ENCODE measurements at places on chromosomes 2 and 18.

DNA sequence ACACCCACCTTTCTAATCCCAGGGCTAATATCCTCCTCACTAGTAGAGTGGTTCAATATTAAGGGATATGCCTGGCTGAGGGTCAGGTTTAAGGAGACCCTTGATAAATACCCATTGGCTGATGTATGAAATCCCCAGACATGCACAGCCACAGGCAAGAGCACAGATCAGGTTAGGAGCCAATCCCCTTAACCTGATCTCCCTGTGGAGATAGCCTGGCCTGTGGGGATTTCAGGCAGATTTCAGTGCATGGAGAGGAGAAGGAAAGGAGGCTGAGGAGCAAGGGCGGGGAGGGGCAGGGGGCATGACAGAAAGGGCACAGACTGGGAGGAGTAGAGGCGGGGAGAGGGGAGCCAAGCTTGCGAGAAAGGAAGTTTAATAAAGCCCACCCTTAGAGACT, 129.0 kb downstream of the LOXHD1 start:
- no peak for DNase-seq

DNA sequence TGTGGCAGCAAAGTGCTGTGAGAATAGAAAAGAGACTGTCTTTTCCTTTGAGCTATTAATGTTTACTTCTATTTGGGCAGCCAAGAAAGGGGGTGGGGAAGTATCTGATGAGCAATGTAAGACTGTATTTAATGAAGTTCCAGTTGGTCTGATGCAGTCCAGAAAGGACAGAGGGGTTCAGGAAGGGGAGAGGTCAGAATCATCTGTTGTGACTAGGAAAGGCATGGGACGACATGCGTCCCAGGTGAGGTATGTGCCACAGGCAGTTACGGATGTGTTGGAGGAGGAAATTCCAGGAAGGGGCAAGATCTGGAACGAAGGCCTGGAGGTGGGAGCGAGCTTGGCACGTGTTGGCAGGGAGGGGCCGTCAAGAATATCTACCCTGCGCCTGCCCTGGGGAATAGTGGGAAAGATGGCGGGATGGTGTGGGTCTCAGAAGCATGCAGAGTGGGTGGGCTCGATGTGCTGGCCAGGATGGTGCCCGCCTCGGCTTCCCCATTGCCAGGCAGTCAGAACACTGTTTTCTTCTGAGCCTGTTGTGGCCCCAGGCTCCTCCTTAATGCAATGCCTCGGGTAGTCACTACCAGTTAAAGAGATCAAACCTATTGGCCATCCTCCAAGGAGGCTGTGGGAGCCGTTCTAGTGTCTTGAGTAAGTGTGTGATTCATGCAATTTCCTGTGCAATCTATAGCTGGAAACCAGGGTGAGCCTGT, 57.8 kb upstream of the TXNDC2 start:
- DNase-seq: no peak

DNA sequence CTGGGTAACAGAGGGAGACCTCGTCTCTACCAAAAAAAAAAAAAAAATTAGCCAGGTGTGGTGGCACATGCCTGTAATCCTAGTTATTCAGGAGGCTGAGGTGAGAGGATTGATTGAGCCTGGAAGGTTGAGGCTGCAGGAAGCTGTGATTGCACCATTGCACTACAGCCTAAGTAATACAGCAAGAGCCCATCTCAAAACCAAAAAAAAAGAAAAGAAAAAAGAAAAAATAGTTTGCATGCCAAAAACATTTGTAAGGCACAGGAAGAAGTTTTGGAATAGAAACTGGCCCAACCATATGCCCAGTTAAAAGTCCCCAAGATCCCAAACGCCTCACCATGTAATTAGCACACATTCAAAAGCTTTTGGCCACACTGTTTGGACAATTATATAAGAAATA, 13.4 kb upstream of the ACOXL start:
- no peak for DNase-seq

DNA sequence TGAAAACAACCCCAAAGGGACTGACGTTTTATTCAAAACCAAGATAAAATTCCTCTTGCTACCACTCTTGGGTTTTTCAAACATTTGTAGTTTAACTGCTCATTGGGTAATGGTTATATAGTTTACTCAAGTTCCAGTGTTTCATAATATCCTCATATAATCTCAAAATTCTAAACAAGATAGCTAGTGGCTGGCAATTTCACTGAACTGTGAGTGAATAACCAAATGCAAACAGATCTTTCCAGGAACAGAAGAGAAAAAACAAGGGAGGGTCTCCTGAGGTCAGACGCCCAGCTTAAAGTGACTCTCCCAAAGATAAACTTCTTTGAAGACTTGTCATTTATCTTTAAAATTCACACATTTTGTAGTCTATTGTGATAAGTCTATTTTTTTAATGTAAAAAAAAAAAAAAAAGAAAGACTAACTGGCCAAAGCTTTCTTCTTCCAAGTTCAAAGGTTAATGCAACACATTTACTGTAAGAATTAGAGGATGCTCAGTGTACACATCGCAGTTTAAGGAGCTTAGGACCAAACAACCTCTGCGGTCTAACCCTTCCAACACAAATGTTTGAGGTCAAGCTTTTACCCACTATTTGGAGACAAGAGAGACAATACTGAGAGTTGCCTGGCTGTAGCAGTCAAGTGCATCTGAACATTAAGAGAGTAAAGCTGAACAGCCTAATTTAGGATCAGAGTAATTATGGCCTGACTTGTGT, 26.6 kb downstream of the LPIN2 start:
- DNase-seq: no peak

- DNase-seq: no peak
Measured at GRCh38 chr18:34364699-34365098, 140.0 kb upstream of the NOL4 start.

DNA sequence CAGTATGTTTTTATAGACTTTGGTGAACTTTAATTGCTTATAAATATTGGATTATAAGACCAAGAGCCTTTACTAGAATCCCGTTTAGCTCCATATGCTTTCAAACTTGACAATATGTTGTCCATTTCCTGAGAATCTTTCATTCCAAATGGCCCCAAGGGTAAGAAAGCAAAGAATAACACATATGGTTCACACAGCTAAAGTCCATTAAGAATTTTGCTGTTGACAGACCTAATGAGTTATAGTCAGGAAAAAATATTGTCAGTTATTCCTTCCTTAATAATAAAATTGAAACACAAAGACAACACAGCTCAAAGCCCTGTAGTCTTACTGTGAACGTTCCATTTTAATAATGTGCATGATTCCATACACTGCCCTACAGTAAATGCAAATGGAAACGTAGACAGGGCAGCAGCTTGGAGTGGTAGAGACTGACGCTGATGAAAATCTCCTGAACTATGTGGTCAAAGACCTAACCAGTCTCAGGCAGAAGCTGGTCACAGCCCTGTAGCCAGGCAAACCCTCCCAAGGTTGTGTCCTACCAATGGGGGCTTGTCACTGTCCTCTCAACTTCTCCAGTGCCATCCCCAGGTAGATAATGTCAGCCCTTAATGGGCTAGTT, 49.0 kb upstream of the ATIC start:
- DNase-seq: peak; percentile 11

DNA sequence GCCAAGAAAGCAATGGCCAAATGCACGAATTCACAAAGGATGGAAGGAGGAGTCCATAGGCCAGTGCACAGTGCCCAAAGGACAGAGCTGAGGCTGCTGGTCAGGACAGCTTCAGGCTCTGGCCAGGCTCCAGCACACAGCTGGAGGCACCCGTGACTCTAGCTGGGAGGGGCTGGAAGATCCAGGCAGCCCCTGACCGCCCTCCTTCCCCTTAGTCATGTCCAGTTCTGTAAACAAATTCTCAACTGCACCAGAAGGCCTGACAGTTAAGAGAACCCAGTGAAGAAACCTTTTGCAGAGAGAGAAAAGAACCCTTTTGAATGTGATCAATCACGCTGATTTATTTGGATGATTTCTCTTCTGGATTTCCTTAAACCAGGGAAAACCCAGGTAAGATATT, 7.7 kb upstream of the YWHAQ start:
- DNase-seq: no peak

GRCh38 chr2:70518557-70518956, 35.1 kb downstream of the TGFA start:
- no peak for DNase-seq

DNA sequence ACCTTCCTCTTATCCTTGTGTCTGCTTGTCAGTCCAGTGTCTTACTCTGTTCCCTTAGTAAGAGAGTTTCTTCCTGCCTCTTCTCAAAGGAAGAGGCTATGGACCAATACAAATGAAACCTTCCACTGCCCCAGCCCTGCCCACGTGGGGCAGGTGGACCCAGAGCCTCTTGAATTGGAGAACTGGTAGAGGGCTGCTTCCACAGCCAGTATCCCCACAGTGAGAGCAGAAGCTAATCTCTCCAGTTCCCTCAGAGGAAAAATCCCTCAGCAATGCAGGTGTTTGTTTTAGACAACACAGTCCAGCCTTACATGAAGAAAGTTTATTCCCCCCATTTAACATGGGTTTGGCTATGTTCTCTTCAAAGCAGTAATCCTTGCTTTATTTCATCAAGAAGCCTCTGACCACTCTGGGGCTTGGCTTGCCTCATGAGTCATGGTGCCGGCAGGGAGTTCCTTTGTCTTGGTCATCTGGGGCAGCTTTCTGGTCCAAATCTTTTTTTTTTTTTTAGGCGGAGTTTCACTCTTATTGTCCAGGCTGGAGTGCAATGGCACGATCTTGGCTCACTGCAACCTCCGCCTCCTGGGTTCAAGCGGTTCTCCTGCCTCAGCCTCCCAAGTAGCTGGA, 6.5 kb upstream of the CYBRD1 start:
- DNase-seq: no peak

DNA sequence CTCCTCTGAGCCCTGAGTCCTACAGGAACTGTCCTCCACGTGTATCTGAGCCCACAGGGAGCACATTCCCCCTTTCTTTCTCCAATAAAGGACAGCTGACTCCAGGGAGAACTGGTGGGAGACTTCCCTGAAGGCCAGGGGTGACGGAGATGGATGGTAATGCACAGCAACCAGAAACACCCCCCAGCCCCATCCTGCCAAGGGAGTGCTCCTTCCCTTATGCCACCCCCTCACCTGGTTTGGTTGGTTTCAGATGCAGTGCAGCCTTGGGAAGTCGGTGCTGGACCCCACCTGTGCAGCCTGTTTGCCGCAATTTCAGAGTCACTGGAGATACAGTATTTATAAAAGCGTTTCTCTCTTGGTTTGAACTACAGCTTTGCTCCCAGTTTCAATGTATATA, 24.0 kb downstream of the GPR55 start:
- no peak for DNase-seq

DNA sequence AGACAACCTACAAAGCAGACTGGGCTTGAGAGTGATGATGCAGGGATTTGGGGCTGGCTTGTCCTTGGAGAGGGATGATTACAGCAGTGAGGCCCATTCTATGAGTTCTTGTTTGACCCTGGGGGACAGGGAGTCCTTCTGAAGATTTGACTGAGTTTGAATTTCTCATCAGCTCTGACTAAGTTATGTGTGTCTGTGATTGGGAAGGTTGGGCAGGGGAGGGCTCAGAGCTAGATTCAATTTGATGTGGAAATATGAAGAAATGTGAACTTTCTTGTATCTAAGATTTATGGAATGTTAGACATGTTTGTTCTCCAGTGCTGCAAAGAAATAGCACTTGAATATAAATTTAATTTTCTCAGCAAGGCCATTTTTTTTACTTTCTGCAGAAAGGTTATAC, 19.9 kb upstream of the IL1R2 start:
- DNase-seq: no peak
